ENCODE measurements at places on chromosomes 11 and 22. TPM values are rescaled to one million over a fixed set of nuclear protein-coding genes. Genes with fewer than 3 reads are reported as not detected.
A peak's percentile ranks its signal among the peaks of the same experiment; 100 is the strongest.

GRCh38 chr11:75493626-75494025 lies 32.1 kb downstream of the GDPD5 start:
- no peak for DNase-seq

DNA sequence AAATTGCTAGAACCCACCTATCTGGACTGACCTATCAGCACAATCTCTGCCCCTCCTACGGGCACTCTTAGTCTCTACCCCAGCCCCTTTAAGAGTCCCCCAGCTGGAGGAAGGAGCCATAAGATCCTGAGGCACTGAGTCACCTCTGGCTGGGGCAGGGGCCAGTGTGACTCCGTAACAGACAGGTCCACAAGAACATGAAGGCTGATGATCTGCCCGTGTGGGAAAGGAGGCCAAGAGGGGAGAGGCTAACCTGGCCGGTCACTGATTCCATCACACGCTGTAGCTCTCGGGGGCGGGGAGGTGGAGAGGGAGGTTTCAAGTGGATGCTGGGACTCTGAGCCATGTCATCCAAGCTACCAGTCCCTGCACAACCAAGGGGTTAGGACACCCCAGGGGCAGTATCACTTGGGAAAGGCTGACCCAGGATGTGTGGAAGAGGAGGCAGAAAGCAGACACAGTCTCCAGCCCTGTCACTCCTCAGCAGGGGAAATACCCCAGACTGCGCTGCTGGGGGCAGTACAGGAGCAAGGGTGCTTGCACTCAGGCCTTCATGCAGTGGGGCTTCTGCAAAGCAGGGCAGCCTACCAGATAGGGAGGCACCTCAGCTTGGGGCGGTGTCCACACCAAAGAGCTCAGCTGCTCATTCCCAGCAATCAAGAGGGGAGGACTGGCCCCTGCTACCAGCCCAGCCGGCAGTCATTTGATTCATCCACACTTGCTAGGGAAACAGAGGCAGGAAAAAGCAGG lies 22.3 kb downstream of the ARHGAP1 start:
- DNase-seq, result no peak

DNA sequence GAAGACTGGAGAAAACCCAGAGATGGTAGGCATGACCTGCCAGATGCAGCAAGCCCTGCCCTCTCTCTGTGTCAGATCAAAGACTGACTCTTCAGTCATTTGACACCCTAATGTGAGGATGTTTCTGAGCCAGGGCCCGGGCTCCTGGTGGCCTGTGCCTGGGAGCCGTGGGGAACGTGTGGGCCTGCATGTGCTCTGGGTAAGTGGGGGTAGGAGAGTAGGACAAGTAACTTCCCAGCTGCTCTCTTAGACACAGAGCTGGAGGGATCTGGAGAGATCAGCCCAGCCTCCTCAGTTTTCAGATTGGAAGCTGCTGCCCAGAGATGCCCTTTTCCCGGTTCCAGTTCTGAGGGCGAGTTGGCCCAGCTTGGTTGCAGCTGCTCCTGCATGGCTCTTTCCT lies 110.8 kb downstream of the TEAD1 start:
- no peak for DNase-seq

- DNase-seq, result no peak
These were observed 8.8 kb downstream of the TOLLIP start for GRCh38 chr11:1300569-1301187.

DNA sequence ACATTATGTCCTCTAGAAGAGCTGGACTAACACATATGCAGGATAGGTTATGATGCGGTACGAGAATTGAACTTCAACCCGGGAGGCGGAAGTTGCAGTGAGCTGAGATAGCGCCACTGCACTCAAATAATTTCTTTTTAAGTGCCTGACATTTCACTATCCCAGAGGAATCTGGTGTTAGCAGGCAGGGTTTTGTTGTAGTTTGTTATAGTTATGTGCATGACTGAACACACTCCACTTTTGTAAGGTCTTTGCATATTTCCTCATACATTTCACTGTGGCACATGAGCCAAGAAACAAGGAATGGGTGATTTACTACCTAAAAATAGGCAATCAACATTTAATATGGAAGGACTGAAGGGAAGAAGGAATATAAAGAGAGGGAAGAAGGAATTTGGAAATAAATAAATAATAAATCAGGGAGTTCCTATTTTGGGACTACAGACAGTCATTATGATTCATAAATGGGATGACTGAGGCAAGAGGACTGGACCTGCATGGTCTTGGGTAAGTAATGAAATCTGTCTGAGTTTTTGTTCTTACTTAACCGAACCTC lies 8.7 kb upstream of the HIPK3 start:
- DNase-seq, result peak; percentile 47

GRCh38 chr11:47361419-47361818 lies 8.9 kb upstream of the MYBPC3 start:
- no peak for DNase-seq

- DNase-seq, result no peak
These were observed 49.3 kb downstream of the IGLL1 start for GRCh38 chr22:23530766-23531282.

DNA sequence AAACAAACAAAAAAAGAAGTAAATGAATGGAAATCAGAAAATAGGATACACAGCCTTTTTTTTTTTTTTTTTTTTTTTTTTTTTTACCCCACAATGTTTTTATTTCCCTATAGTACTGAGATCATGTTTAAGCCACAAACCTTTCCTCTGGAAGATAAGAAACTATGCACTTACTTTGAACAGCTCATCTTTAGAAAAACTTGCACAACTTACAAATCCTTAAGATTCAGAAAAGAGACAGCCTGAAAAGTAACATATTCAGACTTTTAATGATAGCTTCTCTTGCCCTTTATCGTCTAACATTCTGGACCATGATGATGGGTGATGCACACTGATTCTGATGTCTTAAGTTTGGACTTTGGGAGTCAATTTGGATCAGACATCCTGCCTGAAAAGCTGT lies 80.3 kb downstream of the TNRC6B start:
- DNase-seq, result peak; percentile 42

GRCh38 chr11:76119032-76119431 lies 87.3 kb downstream of the WNT11 start:
- no peak for DNase-seq

DNA sequence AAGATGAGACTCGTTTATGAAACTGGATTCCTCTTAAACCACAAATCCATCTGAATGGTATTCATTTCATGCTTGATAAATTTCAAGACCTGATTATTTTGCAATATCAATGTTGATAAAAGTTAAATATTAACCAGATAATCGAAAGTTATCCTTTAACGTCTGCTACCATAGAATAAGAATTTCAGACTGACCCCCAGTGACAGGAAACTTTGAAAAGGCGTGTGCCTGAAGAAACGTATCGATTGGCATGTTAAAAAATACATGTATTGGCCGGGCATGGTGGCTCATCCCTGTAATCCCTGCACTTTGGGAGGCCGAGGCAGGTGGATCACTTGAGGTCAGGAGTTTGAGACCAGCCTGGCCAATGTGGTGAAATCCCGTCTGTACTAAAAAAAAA lies 13.9 kb downstream of the SCGB1A1 start:
- no peak for DNase-seq

DNA sequence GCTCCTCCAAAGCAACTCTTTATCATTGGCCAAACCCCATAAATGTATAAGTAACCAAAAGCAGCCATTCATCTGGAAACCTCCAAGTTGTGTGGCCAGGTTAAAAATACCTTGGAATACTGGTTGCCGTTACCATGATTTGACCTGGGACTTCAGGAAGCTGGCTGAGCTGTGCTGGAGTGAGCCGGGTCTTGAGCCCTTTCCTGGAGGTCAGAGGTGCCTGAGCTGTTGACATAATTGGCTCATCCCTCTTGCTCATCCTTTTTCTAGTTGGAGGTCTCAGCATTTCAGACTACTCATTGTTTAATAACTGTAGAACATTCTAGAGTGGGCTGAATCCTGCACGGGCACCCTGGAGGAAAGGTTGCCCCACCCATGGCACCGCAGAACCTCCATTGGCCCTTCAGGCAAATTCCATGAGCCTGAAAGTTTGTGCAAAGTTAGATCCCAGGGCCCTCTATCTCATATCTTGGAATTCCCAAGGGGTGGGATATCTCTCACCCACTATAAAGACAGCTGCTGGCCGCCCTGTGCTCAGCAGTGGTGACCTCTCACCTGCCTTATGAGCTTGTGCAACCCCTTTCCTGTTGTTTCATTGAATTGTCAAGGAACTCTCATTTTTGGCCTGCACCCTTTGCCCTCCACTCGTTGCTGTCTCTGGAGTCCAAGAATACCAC lies 77.0 kb downstream of the C22orf31 start:
- no peak for DNase-seq

DNA sequence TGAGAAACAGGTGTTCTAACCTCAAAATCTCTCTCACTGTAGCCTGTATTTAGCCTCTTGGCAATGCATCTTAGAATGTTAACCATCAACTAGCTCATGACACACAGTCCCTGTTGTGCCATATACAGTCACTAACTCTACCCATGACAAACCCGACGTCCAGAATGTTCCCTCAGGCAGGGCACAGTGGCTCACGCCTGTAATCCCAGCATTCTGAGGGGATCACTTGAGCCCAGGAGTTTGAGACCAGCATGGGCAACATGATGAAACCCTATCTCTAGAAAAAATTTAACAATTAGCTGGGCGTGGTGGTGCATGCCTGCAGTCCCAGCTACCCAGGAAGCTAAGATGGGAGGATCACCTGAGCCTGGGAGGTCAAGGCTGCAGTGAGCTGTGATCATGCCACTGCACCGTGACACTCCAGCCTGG lies 18.2 kb upstream of the CCDC34 start:
- DNase-seq, result no peak

DNA sequence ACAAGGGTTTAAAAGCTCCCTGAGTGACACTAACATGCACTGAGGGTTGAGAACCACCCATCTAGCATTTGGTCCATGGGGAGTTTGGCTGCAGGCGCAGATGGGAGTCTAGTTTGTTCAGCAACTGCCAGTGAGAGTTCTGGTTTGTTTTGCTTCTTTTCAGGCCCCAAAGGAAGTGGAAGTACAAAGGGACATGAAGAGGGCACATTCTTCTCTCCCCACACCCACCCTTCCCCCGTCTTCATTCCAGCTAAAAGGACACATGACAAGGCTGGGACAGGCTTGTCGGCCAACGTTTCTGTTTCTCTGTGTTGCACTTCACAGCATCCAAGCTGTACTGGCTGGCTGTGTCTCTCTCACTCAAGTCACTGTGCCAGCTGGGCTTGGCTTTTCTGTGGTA lies 8.2 kb upstream of the ENDOD1 start:
- DNase-seq, result no peak

- peak; percentile 49 for DNase-seq
These were observed 7.8 kb upstream of the L3MBTL2 start for GRCh38 chr22:41197038-41197972.

- DNase-seq, result no peak
These were observed 160.9 kb downstream of the ENTHD1 start for GRCh38 chr22:39732625-39733024.

DNA sequence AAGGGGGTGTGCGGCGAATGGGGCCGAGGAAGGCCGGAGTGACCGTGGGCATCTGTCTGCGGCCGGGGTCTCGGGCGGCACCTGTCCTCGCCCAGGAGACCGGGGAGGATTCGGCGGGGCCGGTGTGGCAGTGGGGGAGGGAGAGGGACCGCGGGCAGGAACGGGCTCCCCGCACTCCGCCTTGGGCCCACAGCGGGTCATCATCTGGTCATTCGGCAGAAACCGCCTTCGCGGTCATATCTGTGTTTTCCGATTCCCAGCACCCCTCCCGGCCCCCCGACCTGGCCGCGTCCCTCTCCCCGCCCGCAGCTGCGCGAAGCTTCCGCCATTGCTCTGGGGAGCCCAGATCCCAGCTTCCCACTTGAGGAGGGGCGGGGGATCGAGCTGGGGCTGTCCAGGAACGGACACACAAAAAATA lies 824 bp upstream of the CBX6 start:
- DNase-seq, result no peak

GRCh38 chr22:37563153-37564081 lies 3.1 kb downstream of the CDC42EP1 start:
- peak; percentile 84 for DNase-seq

- no peak for DNase-seq
These were observed 686 bp downstream of the USP2 start for GRCh38 chr11:119380827-119381180.

- DNase-seq, result no peak
These were observed 238.1 kb upstream of the BLID start for GRCh38 chr11:122354025-122354697.

- no peak for DNase-seq
These were observed 11.7 kb downstream of the NRXN2 start for GRCh38 chr11:64711138-64711955.

- DNase-seq, result peak; percentile 39
These were observed 173.0 kb upstream of the CADM1 start for GRCh38 chr11:115677190-115677589.

- DNase-seq, result no peak
These were observed 63.4 kb upstream of the CARD18 start for GRCh38 chr11:105202844-105203548.

DNA sequence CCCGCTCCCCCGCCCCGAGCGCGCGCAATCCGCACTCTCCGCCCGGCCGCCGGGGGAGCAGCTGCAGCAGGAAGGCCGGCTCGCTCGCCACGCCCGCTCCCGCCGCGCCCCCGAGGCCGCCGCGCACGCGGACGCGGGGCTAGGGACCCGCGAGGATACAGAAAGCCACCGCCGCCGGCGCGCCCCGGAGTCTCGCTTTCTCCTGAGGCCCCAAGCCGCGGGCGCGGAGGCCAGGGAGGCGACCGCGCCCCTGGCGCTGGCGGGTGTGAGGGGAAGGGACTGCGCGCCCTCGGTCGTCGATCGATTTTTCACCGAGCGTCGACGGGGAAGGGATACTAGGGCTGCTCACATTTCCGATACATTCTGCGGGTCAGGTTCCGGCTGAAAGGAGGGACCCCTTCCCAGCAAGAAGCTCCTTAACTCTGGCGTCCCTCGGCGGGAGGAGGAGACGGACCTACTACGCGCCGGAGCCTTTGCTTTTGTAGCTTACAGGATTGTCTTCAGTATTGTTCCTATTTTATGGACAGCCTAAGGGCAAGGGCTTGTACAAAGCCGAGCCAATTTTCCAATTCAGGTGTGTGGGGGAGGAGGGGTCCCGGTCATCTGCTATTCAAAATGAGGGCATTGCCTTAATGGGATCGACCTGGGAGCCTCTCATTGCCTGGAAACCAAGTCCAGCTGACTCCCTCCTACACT lies 416 bp upstream of the GAB2 start:
- peak; percentile 22 for DNase-seq

POU2AF1 gene
- total RNA-seq, result not detected

CARNS1 gene
- not detected for total RNA-seq

PTGDR2 gene
- not detected for total RNA-seq

NEFH gene
- total RNA-seq, result 1.9 TPM

TST gene
- total RNA-seq, result 18.1 TPM

KDM4E gene
- total RNA-seq, result not detected

SPDYC gene
- total RNA-seq, result not detected

TRIM51 gene
- not detected for total RNA-seq

RNF214 gene
- 15.1 TPM for total RNA-seq
